ENCODE measurements at places on chromosomes 6 and 20.
A peak's percentile ranks its signal among the peaks of the same experiment; 100 is the strongest.

DNA sequence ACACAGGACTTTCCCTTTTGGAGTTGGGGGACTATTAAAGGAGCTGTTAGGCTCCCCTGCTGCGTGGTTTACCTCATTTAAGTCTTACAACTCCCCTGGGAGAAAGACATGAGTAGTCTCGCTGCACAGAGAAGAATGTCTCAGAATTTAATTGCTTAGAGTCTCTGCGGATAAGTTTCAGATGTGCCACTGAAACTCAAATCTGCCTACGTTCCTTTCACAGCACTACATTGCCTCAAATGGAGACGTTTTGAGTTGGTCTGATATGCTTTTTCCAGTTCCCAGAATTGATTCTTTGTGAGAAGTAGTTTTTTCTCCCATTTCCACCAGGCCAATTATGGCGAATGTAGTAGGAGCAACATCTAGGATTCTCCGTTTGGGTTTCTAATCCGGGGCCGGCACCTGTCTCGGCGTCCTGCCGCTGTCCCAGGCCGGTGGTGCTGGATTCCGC, 532 bp upstream of the SLC35F1 start:
- no peak for DNase-seq

- DNase-seq = no peak
These were observed 29.6 kb downstream of the PAK5 start for GRCh38 chr20:9809271-9809670.

GRCh38 chr6:108020472-108021116, 53.9 kb downstream of the OSTM1 start:
- no peak for DNase-seq

DNA sequence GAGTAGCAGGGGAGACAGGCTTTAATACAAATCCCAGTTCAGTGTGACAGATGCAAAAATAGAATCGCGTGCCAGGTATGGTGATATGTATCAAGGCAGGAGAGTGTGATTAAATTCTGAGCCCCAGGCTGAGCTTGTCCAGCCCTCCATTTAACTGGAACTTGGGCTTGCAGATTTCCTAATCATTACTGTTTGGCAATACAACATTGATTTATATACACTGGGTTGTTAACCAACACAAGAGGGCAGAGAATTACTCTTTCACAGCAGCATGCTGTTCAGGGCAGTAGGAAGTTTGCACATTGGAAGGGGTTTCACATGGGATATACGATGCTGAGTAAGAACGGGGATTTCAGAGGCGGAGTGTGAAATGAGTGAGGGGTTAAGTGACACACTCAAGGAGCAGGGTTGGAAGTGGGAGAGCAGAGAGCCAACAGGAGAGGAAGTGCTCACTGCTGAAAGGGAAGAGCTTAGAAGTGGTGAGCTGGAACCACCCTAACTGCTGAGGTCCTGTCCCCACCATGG, 70.8 kb upstream of the ATXN1 start:
- peak; percentile 78 for DNase-seq

DNA sequence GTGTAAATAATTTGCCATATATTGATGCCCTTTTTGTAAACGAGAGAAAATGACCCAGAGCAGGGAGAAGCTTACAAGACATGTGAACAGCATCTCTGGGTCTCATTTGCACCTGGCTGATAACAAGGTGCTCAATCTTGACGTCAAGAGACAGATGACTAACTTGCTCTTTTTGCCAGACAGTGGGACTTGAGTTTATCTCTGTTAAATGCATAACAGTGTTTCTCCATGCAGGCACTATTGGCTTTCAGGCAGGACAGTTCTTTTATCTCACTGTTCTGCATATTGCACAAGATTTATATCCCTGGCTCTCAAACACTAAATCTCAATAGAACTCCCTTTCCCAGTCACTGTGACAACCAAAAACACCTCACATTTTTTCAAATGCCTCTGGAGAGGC, 56.4 kb downstream of the RFX6 start:
- DNase-seq = no peak

GRCh38 chr6:119323931-119324330, 25.6 kb downstream of the MAN1A1 start:
- DNase-seq = no peak

DNA sequence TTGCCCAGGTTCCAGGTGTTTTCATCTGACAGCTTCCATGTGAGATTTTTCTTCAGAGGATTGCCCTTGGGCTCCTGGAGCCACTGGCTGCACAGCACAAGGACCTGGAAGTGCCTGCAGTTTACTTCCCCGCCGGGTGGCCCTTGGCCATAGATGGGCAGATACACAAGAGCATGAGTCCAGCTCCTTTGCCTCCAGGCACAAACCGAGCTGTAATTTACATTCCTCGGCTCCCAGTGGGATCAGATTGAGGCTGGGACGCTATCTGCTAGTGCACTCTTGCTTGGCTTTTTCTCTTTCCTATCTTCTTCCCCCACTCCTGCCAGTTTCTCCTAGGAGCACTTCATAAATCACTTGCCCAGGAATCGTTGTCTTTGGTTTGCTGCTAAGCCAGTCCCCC, 85.4 kb upstream of the RALY start:
- DNase-seq = no peak

- DNase-seq = no peak
These were observed 46.9 kb upstream of the TRERF1 start for GRCh38 chr6:42498473-42499128.

DNA sequence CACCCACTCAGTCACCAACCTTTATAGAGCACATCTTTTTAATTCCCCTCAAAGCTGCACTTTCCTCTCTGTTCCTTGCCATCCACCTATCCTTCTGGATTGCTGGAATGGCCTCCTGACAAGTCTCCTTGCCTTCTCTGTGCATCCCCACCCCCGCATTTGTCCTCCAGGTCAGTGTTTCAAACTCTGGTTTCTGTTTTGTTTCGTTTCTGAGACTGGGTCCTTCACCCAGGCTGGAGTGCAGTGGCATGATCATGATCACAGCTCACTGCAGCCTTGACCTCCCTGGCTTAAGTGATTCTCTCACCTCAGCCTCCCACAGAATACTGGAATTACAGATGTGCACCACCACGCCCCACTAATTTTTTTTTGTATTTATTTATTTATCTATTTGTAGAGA, 96.2 kb downstream of the PLCB1 start:
- no peak for DNase-seq

DNA sequence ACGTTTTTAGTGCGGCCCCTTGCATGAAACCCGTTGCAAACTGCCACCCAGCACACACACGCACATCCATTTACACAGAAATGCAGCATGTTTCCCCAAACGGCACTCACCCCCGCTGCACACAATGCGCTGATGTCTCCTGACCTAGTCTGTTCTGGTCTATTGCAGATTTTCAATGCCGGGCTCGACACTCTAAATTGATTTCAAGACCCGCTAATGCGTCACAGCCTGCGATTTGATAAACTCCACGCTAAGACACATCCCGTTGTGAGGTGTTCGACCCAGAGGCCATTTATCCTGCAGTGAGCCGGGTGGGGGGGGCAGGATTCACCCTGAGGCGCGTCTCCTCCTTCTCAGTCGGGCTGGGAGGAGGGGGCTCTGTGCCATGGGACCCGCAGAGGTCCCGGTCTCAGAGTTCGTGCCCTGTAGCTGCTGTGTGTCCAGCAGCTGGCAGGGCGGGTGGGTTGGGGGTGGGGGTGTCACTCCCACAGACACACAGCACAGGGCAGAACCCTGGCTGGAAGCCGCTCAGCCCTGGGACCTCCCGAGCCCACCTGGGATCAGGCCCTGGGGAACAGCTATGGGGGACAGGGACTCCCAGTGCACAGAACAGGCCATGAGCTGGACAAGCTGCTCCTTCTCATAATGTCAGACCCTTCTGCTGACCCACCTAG, 367.9 kb downstream of the PREX1 start:
- no peak for DNase-seq

GRCh38 chr20:46827718-46828458, 66.8 kb upstream of the EYA2 start:
- DNase-seq = no peak

DNA sequence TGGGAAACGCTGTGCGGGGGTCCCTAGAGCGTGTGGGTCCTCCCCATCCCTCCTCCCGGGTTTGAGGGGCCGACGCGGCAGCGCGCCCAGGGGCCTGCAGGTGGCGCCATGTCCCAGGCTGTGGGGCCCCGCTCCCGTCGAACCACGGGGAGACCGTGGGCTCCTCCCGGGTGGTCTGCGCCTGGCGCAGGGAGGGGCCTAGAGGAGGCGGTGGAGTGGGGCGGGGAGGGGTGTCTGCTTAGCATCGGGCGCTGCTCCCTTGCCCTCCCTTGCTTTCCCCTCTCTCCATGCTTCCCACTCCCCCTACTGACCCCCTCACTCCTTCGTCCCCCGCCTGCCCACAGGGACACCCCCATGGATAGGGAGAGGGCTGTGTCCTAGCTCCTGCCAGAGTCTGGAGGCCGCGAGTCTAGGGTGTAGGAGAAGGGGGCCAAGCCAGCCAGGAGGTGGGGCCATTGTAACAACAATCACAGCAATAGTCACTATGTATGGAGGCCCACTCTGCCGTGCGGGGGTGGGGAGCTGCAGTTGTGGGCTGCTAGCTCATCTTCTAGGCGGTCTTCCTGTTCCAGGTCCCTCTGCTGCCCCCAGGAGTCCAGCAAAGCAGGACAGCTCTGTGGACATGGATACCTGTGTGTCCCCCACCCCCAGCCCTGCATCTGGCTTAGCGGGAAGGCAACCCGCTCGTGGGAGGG, 51.7 kb downstream of the CHMP4B start:
- no peak for DNase-seq

DNA sequence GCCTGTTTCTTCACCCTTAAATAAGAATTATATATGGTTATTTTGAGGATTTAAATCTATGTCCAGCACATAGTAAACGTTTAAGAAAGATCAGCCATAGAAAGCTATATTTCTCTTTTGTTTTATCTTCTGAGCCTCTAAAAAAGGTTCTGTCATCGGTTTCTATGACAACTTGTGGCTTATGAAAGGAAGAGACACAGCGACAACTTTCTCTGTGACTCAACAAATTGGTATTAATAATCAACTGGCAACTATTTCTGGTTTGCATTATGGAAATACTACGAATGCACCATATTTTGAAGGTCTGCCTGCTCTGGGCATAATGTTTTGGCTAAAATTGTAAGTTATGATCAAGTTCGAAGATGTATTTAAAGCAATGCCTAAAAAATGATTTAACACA, 751.0 kb downstream of the CD109 start:
- DNase-seq = no peak

DNA sequence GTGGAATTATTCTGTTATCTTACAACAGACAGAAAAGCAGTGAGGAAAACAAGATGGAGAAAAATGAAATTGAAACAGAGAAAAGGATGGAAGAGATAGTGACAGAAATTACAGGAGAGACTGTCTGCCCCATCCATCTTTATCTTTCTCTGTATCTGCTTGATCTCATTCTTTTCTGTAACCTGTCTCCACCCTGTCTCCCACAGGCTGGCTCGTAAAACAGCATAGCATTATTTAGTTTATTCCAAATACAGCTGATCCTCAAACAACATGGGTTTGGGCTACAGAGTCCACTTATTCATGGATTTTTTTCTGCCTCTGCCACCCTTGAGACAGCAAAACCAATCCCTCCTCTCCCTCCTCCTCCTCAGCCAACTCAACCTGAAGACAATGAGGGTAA, 482.3 kb upstream of the JARID2 start:
- DNase-seq = no peak

DNA sequence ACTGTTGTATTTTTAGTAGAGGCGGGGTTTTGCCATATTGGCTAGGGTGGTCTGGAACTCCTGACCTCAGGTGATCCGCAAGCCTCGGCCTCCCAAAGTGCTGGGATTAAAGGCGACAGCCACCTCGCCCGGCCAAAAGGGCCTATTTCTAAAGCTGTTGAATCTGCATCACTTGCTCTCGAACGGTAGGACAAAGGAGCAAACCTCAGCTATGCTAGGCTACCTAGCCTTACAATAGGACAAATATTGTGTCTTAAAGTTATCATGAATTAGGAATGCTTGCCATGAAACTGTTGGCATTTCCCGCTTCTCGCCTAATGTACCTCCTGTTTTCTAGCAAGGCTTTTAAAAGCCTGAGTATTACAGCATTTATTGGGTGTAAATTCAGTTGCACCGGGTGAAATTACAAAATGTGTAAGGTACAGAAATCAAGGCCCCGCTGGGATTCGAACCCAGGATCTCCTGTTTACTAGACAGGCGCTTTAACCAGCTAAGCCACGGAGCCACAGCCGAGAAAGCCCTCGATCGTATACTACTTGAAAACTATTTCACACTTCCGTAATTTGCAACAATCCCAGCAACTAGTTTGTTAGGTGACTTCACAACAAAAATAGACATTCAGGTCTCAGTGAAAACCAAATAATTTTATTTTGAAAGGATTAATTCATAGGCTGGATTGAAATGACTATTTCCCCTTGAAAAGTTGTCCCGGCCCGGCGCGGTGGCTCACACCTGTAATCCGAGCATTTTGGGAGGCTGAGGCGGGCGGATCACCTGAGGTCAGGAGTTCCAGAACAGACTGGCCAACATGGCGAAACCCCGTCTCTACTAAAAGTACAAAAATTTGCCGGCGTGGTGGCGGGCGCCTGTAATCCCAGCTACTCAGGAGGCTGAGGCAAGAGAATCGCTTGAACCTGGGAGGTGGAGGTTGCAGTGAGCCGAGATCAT, 211.6 kb upstream of the ZNF184 start:
- DNase-seq = peak; percentile 57

GRCh38 chr6:131424475-131424874, 148.6 kb upstream of the ARG1 start:
- no peak for DNase-seq

GRCh38 chr20:2524709-2525506, 11.5 kb upstream of the TMC2 start:
- DNase-seq = peak; percentile 12
